ENCODE measurements at places on chromosomes 6 and 20.

DNA sequence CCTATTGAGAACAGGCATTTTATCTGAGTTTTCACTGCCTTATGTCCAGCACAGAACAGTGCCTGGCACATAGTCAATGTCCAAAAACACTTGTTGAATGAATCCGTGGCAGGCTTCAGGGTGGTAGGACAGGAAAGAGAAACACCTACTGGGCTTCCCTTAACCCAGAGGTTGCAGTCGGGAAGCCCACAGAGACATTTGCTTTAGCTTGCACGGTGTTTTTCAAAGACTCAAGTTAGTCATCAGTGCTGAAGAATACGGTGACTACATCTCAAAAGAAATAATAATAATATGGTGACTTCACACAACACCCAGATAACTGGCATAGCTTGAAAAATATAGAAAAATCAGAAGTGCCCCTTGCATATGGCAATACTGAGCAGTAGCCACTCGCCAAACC is 160.4 kb downstream of the CD83 start:
- DNase-seq = no peak

DNA sequence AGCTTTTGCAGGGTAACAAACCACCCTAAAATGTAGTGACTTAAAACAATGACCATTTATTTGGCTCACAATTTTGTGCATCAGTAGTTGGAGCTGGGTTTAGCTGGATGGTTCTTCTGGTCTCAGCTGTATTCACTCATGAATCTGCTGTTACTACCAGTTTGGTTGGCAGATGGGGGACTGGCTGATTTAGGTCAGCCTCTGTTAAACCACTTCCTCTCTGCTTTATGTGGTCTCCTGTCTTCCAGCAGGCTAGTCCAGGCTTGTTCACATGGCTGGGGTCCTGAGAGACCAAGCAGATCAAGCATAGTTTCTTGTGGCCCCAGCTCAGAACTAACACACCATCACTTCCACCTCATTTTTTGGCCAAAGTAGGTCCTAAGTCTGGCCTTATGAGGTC is 67.2 kb upstream of the LAMP5 start:
- no peak for DNase-seq

DNA sequence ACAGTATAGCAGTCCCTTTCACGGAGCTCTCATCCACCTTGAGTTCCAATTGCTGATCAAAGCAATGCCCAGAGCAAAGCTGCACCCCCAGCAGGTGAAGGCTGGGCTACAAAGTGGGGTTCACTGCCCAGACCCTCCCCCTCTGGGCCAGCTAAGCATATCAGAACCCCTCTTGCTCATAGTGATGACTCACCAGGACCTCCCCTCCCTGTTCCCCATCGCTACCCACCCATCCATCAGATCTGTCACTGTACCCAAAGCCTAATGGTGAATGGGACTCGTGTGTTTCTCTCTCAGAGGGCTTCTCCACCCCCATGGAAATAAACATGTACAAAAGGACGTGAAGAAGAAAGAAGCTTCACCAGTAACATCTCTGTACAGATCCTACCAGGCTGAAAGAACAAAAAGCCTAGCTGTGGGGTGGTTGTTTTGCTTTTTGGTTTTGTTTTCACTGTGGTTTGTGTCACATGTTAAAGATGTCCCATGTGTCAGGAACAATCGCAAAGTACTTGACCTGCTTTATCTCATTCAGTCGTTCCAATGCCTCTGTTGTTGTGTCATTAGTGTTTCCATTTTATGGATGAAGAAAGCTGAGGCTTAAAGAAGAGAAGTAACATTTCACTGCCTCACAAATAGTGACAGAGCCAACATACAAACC is 518.5 kb downstream of the CD83 start:
- DNase-seq = no peak

DNA sequence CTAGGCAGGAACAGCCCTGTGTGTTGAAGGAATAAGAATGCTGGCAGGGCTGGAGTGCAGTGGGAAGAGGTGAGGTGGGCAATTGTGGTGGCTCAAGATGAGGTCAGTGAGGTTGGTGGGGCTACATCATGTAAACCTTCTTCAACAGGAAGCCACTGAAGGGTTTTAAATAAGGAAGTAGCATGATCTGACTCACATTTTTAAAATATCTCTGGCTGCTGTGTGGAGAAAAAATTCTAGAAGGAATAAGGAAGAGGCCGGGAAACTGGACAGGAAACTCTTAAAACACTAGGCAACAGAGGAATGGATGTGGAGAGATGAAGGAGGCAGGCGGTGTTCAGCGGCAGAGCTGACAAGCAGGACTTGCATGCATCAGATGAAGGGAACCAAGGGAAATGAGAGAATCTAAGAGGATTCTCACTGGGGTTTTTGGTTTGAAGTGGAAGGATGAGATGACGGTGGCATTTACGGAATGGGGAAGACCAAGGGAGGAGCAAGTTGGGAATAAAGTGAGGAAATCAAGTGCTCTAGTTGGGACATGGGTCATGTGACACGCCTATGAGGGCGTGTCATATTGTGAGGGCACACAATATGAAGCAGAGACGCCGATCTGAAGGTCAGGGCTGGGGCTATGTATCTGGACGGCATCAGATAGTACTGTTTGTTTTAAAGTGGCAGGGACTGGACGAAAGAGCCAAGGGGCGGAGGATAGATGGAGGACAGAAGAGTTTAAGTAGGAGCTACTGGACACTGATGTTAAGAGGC is 18.2 kb downstream of the TMEM242 start:
- no peak for DNase-seq

GRCh38 chr20:45611054-45611453 is 18.5 kb upstream of the WFDC10A start:
- peak; percentile 24 for DNase-seq

DNA sequence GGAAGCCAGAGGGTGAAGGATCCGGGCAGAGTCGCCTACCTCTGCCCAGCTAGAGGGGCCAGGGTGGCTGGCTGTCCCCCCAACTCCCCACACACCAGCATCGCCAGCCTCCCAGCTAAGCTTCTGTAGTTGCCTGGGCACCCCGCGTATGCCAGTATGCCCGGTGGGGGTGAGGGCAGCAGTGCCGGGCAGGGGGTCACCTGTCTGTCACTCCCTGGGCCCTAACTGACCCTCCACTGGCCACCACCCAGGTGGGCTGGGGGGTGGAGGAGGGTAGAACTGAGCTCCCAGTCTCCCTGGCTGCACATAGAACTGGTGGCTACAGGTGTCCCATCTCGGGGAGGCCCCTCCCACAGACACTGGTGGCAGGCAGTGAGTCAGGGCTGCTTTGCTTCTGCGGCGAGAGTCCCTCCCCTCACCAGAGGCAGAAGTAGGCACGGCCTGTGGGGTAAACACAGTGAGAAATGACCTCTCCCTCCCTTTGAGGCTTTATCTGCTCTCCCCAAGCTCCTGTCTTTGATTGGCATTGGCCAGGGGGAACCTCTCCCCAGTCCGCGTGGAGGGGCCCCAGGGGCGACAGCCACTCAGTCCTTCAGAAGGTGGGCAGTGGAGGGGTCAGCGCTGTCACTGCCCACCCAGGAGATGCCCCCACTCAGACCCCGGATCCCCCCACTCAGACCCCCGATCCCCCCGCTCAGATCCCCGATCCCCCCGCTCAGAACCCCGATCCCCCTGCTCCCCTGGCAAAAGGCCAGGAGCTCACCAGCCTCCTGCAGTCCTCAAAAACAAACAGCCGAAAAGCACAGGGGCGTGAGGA is 2.5 kb downstream of the NTSR1 start:
- no peak for DNase-seq

GRCh38 chr6:96015518-96016333 is at the start of gene FUT9:
Gene FUT9 (plus strand): TSS chr6:96015974. CDS start chr6:96203156, 187,182 bp downstream.
- DNase-seq = no peak

DNA sequence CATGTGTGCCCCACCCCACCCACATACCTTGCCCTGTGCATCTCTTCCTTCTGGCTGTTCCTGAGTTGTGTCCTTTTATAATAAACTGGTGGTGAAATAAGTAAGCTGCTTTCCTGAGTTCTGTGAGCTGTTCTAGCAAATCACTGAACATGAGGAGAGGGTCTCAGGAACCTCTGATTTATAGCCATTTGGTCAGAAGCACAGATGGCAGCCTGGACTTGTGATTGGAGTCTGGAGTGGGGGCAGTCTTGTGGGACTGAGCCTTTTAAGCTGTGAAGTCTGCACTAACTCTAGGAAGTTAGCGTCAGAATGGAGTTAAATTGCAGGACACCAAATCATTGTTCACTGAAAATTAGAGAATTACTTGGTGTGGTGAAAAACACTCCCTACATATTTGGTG is 245.4 kb downstream of the LRFN2 start:
- DNase-seq = no peak

GRCh38 chr6:144378437-144378836 is 93.3 kb downstream of the UTRN start:
- DNase-seq = no peak
